Activated CD8-positive, alpha-beta T cell treated with anti-CD3 and anti-CD28 coated beads, Interleukin-2, amount 10 ng/mL, durations not matched to agents 7 days and 5 days (primary cell): ENCODE measurements at places on chromosomes 1 and 21. TPM values are rescaled to one million over a fixed set of nuclear protein-coding genes. Genes with fewer than 3 reads are reported as not detected.

Gene NID1
- total RNA-seq, result not detected

Gene ETV3L
- total RNA-seq, result not detected

Gene DMBX1
- total RNA-seq, result 0.08 TPM

Gene TRIM46
- 14.6 TPM for total RNA-seq

Gene TRAF3IP3
- 319 TPM for total RNA-seq

Gene PDPN
- not detected for total RNA-seq

Gene PSMG1
- total RNA-seq, result 74.5 TPM

Gene INKA2
- total RNA-seq, result 4.3 TPM

Gene OR2L13
- not detected for total RNA-seq

Gene KCNH1
- not detected for total RNA-seq

Gene LCE1E
- not detected for total RNA-seq

Gene PBX1
- total RNA-seq, result not detected

Gene LMOD1
- total RNA-seq, result not detected

Gene KRTAP15-1
- total RNA-seq, result not detected

Gene S100A9
- total RNA-seq, result not detected

Gene FRRS1
- total RNA-seq, result 5.0 TPM

Gene SPRR1B
- total RNA-seq, result not detected

Gene FMO2
- not detected for total RNA-seq

Gene VCAM1
- total RNA-seq, result 0.11 TPM

Gene CFAP107
- total RNA-seq, result not detected

Gene FCER1G
- total RNA-seq, result 12.0 TPM

Gene ERICH3
- total RNA-seq, result not detected

Gene ATP6V0B
- 117 TPM for total RNA-seq

Gene MINDY1
- 9.9 TPM for total RNA-seq

Gene SIK1
- 31.5 TPM for total RNA-seq

Gene CD52
- total RNA-seq, result 1,180 TPM

Gene SVBP
- 18.0 TPM for total RNA-seq

Gene CLDN8
- not detected for total RNA-seq

Gene FCGR1A
- total RNA-seq, result not detected

Gene LCE1A
- total RNA-seq, result not detected

Gene CCDC181
- not detected for total RNA-seq

Gene FAM72D
- total RNA-seq, result 14.4 TPM

Gene SMCP
- not detected for total RNA-seq

Gene ACTN2
- not detected for total RNA-seq

Gene OR6Y1
- not detected for total RNA-seq

Gene SH3BGR
- 1.1 TPM for total RNA-seq

Gene PIK3C2B
- 28.4 TPM for total RNA-seq

Gene CFHR4
- not detected for total RNA-seq
